ENCODE measurements at places on chromosomes 1 and 21.

GRCh38 chr1:154860156-154860870 is 9.8 kb downstream of the KCNN3 start:
- no peak for DNase-seq

DNA sequence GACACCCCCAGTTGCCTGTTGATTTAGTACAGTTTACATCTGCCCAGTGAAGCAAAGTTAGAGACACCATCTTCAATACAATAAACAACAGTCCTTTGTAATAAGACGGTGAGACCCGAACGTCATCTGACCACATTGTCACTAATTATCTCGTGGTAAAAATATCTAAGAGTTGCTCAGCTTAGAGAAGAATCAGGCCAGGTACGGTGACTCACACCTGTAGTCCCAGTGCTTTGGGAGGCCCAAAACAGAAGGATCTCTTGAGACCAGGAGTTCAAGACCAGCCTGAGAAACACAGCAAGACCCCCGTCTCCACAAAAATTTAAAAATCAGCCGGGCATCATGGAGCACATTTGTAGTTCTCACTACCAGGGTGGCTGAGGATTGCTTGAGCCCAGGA is 53.5 kb downstream of the CD34 start:
- DNase-seq, result no peak

DNA sequence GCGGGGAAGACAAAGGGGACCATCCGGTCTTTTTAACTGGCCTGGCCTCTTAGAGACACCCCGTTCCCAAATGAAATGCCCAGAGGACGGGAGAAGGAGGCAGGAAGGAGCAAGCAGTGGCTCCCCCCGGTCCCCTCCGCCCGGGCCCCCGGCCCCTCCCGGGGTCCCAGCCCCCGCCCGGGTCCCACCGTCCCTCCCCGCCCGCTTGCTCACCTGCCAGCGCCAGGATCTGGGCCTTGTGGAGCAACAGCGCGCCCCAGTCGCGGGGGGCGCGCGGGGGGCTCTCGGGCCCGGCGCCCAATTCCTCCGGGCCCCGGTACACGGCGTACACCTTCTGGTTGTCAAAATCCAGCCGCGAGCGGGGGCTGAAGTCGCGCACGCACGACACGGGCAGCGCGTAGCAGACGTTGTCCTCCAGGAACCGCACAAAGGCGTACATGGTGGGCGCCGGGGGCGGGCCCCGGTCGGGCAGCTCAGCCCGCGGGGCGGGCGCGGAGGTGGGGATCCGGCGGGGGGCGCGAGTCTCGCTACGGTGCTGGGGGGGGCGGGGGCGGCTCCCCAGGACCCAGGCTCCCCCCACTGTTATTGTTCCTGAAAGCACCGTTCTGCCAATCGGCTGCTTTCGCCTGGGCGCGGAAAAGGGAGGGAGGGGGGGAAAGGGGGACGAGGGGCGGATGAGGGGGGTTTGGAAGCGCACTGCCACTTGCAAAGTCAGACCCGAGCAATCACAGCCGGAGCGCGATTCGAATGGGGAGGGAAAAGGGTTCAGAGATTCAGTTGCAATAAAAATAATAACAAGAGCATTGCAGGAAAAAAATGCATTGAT is at the start of gene BEND5:
BEND5 (minus strand) TSS at position 499 of the 826 bp plus-strand sequence; CDS start at position 439, 60 bp downstream.
- peak; percentile 48 for DNase-seq

GRCh38 chr21:41894511-41894910 is 15.4 kb upstream of the PRDM15 start:
- no peak for DNase-seq

DNA sequence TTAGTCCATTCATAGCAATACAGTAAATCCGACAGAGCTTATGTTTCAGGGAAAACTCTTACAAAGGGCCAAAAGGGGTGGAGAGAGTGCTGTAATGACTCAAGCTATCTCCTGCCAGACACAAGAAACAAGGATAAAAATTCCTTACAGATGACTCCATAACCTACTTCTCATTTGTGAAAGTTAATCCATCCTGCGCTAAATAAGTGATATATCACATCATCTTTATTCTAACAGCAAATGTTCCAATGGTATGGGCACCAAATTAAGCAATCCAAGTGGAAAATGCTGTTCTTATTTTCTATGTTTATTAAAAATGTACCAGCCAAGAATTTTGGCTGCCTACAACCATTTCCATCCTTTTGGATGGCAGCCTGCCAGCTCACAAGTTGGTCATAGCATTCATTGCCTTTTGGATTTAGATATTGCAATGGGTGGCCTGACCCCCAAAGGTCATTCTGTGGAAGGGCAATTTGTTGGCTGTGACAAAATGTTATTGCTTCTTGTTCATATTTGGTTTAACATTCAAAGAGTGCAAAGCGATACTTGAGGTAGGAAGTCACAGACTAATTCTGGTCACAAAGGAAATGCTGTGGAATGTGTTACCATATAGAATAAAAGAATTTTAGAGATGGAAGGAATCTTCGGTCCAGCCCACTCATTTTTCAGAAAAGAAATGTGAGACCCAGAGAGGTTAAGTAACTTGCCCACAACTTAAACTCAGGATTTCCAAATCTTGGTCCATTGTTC is 2.8 kb upstream of the ENAH start:
- DNase-seq, result peak; percentile 91

GRCh38 chr1:186002406-186002805 is 268.2 kb downstream of the HMCN1 start:
- no peak for DNase-seq

DNA sequence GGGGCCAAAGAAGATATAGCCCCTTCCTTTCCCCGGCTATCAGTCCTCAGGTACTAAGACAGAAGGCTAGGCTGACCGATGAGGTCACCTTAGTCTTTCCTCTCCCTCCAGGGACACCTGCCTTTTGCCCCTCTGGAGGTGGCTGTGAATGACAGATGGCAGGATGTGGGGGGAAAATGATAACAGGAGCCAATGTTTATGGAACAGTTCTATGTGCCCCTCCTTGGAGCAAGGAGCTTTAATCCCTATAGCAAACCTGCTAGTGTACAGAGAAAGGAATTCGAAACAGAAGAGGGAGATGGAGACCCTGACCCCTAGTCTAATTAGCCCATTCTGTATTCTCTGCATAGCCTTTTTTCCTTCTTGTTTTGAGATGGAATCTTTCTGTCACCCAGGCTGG is 28.1 kb downstream of the SERINC2 start:
- DNase-seq, result no peak

- no peak for DNase-seq
Observed at GRCh38 chr1:44489481-44489880, 84.4 kb downstream of the RNF220 start.

DNA sequence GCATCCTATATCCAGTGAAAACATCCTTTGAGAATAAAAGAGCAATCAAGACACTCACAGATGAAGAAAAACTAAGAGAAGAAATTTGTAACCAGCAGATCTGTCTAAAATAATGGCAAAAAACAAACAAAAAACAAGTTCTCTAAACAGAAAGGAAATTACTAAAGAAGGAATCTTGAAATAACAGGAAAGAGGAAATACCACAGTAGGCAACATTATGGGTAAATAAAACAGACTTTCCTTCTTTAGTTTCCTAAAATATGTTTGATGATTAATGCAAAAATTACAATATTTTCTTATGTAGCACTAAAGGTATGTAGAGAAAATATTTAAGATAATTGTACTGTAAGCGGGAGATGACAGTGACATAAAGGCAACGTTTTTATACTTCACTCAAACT is 23.5 kb downstream of the SLC19A1 start:
- DNase-seq, result no peak

DNA sequence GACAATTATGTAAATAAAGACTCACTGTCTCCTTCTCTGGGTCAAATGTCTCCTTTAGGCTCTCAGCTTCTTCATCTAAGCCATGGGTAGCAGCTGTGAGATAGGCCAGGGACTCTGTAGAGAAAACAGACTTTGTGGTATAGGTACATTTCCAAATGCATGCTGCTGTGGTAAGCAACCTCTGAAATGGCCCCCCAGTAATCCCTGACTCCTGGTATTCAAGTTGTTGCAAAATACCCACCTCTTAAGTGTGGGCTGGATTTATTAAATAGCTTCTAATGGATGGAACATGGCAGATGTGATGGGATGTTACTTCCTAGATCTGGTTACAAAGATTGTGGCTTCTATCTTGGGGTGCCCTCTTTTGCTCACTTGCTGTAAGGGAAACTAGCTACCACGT is 11.1 kb upstream of the PEX19 start:
- DNase-seq, result no peak

DNA sequence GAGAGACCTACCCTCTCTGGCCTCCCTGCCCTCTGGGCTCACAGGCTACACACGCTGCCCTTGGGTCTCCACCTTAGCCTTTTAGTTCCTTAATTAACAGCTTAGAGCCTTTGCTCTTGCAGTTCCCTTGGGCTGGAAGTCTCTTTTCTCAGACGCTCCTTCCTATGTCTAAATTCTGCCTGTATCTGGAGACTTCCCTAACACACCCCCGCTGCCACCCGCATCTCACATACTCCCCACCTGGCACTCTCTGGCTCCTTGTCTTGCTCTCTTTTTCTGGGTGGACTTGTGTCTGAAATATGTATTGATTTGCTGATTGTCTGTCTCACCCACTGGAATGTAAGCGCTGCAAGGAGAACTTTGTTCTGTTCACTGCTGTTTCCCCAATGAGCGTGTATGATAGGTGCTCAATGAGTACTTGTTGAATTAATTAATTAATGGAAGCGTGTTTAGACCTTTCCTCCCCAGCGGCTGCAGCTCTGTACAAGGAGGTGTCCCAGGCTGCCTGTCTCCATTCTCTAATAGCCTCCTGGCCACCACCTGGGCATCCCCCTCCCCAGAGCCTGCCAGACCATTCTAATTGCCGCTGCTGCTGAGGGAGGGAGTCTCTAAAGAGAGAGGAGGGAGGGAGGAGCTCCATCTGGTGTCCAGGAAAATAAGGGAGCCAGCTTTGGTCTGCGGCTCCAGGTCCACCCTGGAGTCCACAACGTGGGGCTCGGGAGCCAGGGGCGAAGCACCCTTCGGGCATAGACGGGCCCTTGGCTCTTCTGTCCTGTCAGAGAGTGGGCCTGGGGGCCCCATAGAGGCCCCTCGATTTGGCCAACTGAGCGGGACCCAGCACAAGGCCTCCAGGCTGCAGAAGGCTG is 95.4 kb downstream of the RNF220 start:
- no peak for DNase-seq

GRCh38 chr1:194629011-194629410 is 1442.6 kb upstream of the B3GALT2 start:
- no peak for DNase-seq

- no peak for DNase-seq
Observed at GRCh38 chr1:228358039-228358763, 48.4 kb downstream of the TRIM11 start.

GRCh38 chr1:8255712-8256111 is 62.2 kb upstream of the SLC45A1 start:
- DNase-seq, result no peak

DNA sequence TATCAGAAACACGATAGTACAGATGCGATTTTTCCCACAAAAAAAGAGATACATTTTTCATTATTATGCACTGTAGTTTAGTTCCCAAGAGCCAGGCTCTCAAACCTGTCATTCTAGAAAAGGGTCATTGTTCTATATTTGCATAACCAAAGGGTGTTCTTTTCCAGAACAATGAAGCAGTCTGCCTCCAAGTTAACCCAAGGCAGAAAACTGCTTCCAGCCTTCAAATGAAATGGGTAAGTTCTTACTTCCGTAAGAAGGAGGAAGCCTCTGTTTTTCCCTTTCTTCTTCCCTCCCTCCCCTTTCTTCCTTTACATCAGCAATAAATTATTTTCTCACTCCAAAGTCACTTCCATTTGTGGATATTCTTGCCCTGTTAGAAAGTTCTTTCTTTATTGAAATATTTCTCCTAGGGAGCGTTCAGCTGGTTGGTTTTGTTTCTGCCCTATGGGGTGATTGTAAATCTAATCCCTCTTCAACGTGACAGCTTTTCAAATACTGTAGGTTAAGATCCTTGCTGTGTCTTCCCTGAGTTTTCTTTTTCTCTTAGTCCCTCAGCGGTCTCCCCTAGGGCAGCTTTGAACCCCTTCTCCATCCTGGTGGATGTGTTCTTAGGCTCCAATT is 77.3 kb upstream of the PTGFRN start:
- no peak for DNase-seq

DNA sequence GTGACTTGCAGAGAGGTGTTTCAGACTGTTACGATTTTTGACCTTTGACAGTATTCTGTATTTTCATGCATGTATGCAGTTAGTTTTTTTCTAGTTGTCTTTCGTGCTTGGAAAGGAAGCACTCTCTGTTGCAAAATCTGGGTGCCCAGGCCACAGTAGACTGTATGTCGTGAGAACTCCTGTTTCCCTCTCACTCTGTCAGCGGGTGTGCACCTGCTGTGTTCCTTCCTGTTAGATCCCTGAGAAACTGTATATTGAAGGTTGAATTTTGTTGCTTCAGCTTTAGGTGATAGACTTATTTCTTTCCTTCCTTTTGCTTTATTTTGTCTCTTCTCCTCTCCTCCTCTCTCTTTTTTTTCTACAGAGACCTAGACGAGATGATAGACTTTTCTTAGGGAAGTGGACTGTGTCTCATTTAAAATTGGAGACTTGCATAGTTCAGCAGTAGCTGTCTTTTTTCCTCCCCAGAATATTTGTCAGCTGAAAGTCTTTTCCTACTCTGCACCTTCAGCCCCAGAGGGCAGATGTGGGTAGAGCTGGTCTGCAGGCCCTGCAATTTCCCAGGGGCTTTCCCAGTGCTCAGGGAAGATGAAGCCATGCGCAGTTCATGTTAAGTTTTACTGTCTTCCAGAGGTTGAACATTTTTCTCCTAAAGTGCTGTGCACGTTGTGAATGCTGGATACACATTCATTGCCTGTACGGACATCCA is 1.4 kb downstream of the TRAPPC10 start:
- DNase-seq, result peak; percentile 37

DNA sequence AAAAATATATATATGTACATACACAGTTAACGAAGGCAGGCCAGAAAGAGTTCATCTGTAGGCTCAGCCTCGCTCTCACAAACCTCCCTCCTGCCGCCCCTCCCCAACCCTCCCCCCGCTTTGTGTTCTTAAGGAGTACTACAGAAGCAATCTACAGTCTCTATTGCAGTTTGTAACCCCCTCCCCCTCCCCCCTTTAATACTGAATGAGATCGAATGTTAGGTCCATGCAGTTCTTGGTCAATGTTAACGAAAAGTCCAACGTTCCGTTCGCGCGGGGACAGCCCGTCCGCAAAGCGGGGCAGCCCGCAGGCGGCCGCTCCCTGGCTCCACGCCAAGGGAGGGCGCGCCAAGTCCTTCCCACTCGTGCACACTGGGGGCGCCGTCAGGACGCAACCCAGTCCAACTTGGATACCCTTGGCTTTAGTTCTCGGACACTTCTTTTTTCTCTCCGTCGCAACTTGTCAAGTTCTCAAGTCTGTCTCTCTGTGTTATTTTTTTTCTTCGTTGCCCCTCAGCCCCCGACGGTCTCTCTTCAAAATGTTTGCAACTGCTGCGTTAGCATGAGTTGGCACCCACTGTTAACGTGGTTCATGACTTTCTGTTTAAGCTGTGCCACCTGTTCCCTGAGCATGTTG is 2.2 kb downstream of the JUN start:
- DNase-seq, result peak; percentile 92

- no peak for DNase-seq
Observed at GRCh38 chr1:218613105-218613504, 268.0 kb downstream of the TGFB2 start.

All from stomach (tissue), 19 donors.